ENCODE measurements at places on chromosomes 5 and 9.

- DNase-seq: no peak
Observed at GRCh38 chr9:123063177-123063598, 29.7 kb downstream of the GPR21 start.

- DNase-seq: no peak
Observed at GRCh38 chr5:178457471-178457870, 132.7 kb downstream of the COL23A1 start.

GRCh38 chr9:14782286-14783051, 59.9 kb upstream of the CER1 start:
- no peak for DNase-seq

DNA sequence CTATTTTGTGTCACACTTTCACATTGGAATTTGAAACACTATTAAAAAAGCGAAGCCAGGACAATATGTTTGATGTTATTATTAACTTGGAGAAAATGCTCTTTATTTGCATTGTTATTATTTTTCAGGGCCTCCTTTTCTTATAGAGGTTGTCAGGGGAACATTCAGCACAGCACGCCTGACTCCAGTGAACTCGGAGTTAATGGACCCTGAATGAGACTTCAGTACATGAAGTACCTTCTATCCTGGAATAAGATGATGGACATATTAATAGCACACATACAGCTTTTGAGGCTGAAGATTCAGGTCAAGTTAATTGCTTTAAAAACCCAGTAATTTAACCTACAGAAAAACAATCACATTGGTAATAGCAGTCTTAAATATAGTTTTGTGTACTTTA, 652.9 kb downstream of the SEMA5A start:
- no peak for DNase-seq

DNA sequence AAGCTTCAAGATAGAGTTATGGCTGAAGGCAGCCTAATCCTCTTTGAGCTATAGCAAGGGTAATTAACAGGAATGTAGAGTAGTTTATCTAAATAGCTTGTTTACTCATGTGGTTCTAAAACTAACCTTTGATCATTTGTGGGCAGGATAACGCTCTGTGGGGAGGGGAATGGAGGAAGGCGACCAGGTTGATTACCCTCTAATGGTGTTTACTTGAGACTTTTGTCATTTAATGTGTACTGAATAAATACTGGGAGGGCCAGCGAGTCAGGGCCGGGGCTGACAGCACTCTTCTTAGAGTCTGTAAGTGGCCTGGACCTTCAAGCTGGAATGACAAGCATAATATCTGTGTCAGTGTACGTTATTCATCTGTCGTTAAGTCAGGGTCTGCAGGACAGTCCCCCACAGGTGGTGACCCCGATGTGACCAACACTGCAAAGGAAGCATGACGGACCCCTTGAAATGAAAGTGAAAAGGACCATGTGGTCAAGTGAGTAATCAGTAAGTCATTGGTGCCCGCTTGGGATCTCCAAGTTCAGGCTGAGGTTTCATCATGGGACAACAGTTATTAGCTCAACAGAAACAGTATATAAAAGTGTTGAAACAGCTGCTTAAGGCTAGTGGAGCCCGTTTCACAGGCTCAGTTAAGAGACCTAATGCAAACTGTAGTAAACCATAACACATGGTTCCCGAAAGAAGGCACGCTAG, 162.6 kb downstream of the CPLANE1 start:
- no peak for DNase-seq

DNA sequence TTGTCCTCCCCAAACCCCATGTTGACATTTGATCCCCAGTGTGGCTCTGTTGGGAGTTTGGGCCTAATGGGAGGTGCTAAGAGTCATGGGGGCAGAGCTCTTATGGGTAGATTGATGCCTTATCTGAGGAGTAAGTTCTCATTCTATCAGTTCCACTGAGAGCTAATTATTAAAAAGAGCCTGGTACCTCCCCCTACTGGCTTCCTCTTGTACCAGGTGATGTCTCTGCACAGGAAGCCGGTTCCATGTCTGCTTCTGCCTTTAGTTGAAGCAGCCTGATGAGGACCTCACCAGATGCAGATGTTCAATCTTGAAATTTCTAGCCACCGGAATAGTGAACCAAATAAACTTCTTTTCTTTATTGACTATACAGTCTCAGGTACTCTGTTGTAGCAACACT, 10.8 kb downstream of the GABRB2 start:
- DNase-seq: no peak

GRCh38 chr9:130268521-130269211, 3.1 kb downstream of the HMCN2 start:
- DNase-seq: no peak

DNA sequence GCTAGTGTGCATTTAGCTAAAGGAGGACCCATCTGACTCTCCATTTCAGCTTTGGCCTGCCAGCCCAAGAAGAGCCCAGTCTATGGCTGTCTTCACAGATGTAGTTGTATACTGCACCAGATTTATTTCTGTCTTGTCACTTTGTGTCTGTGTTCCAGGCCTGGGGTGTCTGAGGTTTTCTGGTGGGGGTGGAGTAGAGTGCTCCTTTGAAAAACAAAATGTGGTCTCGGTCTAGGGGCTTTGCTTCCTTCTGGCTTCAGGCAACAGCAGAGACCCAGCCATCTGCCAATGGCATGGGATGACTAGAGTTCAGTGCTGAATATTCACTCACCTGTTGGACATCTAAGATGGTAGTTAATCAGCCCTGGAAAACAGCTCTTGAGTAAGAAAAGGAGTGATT, 10.9 kb downstream of the IGIP start:
- no peak for DNase-seq

- DNase-seq: no peak
Observed at GRCh38 chr5:51373880-51374523, 9.2 kb upstream of the ISL1 start.

- DNase-seq: no peak
Observed at GRCh38 chr5:33340195-33340594, 100.6 kb upstream of the TARS1 start.

DNA sequence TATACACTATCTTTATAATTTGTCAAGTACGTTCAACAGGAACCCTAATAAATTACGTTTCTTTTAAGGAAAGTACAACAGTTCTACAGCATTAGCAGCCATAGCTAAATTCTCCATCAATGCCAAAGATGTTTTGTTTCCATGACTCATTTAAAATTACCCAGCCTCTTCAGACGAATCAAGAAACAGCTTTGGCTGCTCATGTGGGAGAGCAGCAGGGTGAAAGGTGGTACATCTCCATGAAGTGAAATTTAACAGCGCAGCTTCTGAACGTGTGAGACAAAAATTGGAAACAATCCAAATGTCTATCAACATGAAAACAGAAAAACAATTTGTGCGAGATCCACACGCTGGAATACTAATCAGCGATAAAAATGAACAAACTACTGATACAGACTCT, 327.3 kb upstream of the CDH6 start:
- DNase-seq: no peak

GRCh38 chr9:20197976-20198685, 409.3 kb upstream of the SLC24A2 start:
- DNase-seq: no peak

GRCh38 chr9:131253891-131254491, 22.3 kb downstream of the FAM78A start:
- DNase-seq: no peak

- no peak for DNase-seq
Observed at GRCh38 chr5:40165106-40165788, 514.5 kb upstream of the PTGER4 start.

DNA sequence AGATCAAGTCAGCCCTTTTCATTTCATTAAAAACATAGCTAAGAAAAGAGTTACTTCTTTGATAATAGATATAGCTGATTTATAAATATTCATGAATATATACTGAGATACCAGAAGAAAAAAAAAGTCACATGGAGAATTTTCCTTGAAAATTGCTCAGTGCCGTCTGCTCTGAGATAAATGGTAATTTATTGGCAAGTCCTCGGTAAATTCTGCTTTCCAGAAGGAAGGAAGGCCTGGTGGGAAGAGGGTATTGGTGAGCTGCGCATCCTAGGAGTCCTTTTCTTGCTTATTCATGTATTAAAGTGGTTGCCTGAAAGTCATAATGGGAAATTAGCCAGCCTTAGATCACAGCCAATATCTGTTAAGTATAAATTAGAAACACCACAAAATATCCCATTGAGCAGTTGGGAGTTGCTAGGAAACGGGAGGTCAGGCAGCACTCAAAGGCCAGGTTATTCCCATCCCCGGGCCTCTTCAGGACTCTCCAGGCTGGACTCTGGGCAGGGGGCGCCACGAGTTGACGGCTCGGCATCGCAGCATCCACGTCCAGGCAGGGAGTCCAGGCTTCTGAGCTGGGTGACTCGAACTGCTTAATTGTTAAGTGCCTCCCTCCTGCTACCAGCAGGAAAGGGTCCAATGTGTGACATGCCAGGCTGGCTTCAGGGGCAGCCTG, 116.7 kb upstream of the RETREG1 start:
- no peak for DNase-seq

DNA sequence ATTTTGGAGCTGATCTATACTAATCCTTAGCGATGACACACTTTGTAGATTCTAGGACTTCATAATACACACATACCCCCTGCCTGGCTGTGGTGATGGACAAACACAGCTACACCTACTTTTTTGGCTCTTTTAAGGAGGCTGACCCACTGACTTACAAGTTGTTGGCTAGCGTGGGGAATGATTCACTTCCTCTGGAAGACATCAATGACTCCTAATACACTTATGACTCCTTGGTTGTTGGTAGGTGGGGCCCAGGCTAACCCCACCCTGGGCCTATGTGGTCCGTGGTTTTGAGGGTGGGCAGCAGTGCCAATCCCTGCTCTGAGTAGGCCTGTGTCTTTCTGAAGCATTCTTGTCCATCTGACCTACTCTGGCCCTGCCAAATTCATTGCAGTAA, 144.4 kb downstream of the SLC12A2 start:
- DNase-seq: no peak

DNA sequence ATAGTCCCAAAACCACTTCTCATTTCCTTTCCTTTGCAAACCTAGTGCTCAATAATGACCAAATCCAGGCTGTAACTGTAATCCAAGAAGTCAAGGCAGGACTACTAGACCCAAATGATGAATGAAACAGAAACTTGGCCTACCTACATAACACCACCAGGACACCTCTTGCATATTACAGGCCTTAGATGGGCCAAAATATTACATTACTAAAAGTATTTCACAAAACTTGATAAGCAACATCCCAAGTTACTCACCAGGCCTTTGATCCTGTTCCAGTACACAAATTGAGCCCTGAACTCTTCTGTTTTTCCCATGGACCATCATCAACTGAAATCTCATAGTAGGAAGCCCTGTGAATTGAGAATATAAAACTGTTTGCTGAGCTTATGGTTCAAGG, 34.8 kb downstream of the NADK2 start:
- DNase-seq: no peak

GRCh38 chr9:137389428-137389746, 33.6 kb downstream of the EXD3 start:
- no peak for DNase-seq

GRCh38 chr9:70410368-70410767, 4.1 kb downstream of the KLF9 start:
- DNase-seq: no peak

DNA sequence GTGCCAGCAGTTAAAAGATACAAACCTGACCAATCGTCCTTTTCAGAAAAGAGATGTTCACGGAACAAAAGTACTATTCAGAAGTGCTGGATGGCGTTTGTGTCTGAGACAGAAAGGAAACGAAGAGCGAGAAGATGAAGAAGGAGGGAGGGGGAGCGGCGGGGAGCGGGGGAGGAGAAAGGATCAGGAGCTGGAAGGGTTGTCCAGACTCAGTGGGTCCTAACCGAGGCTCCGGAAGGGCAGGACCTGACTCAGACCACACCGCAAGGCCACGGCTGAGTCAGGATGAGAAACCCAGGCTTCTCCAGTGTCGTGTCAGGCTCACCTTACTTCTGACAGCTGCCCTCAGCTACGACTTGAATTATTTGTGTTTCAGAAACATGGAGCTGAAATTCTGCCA, 46.2 kb downstream of the PAX5 start:
- DNase-seq: no peak

DNA sequence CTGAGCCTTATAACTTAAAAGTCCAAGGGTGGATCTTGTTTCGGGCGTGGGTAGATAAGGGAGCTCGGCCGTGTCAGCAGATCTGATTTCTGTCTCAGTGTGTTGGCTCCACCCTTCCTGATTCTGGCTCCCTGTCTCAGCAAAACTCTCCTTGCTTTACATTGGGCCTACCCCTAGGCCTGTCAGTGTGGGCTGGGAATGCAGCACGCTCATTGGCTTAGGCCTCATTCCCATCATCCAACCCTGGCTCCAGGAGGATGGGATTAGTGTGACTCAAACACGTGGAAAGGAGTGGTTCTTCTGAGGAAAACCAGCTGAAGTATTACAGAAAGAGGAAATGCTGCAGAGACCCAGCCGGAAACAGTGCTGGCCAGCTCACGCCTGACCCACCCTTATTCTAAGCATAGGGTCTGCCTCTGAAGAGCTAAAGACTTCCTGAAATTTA, 59.9 kb downstream of the ZFAND5 start:
- no peak for DNase-seq

GRCh38 chr9:87206064-87206661, 258.9 kb upstream of the GAS1 start:
- no peak for DNase-seq

- DNase-seq: no peak
Observed at GRCh38 chr9:36551910-36552309, 20.8 kb upstream of the MELK start.

DNA sequence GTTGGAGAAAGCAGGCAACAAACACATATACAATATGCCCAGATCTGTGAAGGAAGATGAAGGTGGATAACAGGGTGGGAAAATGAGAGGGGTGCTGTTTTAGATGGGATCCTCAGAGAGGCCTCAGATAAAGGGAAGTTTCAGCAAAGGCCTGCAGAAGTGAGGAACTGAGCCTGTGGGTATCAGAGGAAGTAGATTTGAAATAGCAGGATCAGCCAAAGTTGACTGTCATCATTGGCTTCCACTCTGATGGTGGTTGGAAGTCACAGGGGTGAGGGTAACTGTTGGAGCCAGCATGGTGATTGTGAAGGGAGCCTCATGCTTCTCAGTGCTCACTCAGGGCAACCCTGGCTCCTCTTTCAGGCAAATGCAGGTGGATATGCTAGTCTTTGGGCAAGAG, 607.2 kb upstream of the CLINT1 start:
- DNase-seq: no peak

All from NCI-H187 treated with DMSO at 0.1 percent for 48 hours (cell line).